ENCODE measurements at places on chromosomes 13 and 19. TPM values are rescaled to one million over a fixed set of nuclear protein-coding genes. Genes with fewer than 3 reads are reported as not detected.

Gene TMEM238
- total RNA-seq, result 1.5 TPM

- DNase-seq, result no peak
Measured at GRCh38 chr19:40277356-40278059, 7.6 kb downstream of the AKT2 start.

- DNase-seq, result peak; percentile 96
Measured at GRCh38 chr19:38543807-38544568, 73.8 kb downstream of the MAP4K1 start.

- no peak for DNase-seq
Measured at GRCh38 chr19:16259385-16260159, 61.9 kb downstream of the AP1M1 start.

Gene BLOC1S3
- 6.6 TPM for total RNA-seq

Gene PRR19
- total RNA-seq, result 1.4 TPM

DNA sequence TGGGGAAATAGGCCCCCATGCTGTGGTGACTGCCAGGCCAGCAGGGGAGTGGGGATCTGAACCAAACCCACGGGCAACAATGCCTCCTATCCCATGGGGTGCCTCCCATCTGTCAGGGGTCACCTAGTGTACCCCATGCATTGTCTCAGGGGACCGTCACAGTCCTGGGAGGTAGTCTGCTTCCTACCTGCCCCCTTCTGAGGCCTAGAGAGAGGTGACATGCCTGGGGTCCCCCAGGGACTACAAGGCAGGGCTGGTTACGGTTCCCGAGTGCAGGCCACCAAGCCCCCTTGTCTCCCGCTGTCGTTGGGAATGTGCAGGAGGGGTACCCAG, 11.1 kb downstream of the NDUFB7 start:
- DNase-seq, result no peak

Gene SLC8A2
- 0.34 TPM for total RNA-seq

GRCh38 chr13:25046985-25047511, 48.9 kb upstream of the PABPC3 start:
- no peak for DNase-seq

GRCh38 chr19:13794398-13794756, 866 bp upstream of the ZSWIM4 start:
- peak; percentile 27 for DNase-seq

Gene DMKN
- total RNA-seq, result 264 TPM

DNA sequence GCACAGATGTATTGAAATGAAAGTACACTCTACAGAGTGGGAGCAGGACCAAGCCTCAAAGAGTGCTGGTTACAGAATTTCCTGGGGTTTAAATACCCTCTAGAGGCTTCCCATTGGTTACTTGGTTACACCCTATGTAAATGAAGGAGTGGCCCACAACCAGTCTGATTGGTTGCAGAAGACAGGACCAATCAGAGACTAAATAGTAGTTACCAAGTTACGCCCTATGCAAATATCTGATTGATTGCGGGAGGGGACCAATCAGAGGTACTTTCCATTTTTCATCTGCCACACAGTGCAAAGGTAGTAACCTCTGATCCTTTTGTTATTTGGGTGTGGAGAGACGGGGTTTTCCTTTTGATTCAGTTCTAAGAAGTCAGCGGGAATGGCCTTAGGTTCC, 5.5 kb upstream of the ZFP82 start:
- no peak for DNase-seq

DNA sequence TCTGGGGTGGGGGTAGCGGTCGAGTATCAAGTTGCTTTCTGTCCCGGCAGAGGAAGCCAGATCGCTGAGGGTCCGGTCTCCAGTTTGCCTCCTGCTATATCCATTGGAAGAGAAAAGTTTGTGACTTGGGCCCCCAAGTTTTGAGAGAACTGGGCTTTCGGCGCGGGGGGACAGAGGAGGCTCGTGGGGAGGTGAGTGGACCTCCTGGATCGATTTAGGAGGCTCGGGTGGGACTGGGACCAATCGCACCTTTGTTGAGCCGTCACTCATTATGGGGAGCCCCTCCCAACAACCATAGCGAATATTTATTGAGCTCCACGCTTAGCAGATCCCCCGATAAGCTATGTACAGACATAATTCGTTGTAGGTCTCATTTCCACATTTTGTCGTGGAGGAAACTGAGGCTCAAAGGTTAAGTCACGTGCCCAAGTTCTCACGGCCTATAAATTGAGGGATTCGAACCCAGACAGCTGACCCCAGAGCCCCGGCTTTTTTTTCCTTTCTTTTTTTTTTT, 909 bp downstream of the RFXANK start:
- DNase-seq, result no peak

- no peak for DNase-seq
Measured at GRCh38 chr19:15551293-15552004, 43.1 kb downstream of the CYP4F22 start.

Gene JUNB
- total RNA-seq, result 134 TPM

- DNase-seq, result no peak
Measured at GRCh38 chr19:38517321-38517720, 83.8 kb downstream of the RYR1 start.

- DNase-seq, result no peak
Measured at GRCh38 chr13:111558700-111559088, 238.3 kb downstream of the TEX29 start.

Data from foreskin keratinocyte (primary cell).